ENCODE measurements at places on chromosomes 2 and 18. TPM values are rescaled to one million over a fixed set of nuclear protein-coding genes. Genes with fewer than 3 reads are reported as not detected.

DNA sequence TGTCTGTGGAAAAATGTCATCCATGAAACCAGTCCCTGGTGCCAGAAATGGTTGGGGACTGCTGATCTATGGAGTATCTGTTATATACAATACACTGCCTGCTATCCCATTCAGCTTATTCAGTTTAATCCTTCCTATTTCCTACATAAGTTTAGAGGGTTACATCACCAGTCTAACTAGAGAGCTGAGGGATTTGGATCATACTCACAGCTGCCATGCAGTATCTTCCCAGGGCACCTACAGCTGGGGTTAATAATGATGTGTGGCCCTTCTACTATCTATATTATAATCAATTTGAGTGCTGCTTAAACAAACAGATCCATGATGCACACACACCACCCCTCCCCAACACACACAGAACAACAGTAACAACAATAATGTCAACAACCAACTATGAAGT is 524.0 kb downstream of the LRRTM4 start:
- no peaks in the 10 kb centered on the region for H3K27me3 ChIP-seq
- no peak overlapping the region for H3K4me3 ChIP-seq
- no peak for DNase-seq
- no peaks in the 10 kb centered on the region for H3K36me3 ChIP-seq

- H3K27me3 ChIP-seq = peaks cover 47% of the 10 kb centered on the region
- H3K27ac ChIP-seq = no peak overlapping the region
- H3K4me1 ChIP-seq = peaks cover 5% of the 10 kb centered on the region
- peak; percentile 80 for DNase-seq
Measured at GRCh38 chr2:85750587-85751575, 2.9 kb upstream of the ATOH8 start.

Gene DSEL
- total RNA-seq = 1.2 TPM

Gene ITPRIPL1
- total RNA-seq = 1.3 TPM

DNA sequence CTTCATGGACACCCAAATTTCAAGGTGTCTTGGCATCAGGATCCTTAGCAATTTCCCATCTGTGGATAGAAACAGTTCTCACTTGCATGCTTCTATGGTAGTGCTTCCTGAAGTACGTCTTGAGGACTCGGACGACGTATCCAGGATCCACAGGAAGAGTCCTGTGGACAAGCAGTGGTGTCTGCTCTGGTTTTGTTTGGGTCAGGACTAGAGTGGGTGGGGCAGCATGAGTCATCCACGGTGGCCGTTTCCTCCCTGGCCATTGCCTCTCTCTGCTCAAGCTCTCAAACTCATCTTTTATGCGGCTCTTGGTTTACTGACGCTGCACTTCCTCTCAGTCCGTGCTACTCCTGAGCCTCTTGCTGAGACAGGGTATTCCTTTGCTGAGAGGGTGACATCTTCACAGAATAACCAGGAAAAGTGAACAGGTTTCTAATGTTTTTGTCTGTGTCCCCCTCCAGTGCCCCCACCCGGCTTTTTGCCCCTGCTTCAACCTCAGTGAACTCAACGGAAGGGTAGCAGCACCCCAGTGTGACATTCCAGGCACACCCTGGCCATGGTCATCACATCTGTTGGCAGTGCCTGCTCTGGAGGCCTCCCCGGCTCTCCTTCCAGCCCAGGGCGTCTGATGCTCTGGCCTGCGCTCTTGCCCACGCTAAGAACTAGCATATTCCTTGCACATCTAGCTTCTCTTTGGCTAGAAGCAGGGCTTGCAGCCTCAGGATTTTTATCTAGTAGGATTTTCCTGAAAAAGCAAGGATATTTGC is 62.2 kb downstream of the ARMC9 start:
- H3K27me3 ChIP-seq = no peaks in the 10 kb centered on the region
- H3K27ac ChIP-seq = no peak overlapping the region
- peaks cover 4% of the 10 kb centered on the region for H3K36me3 ChIP-seq
- no peak overlapping the region for H3K4me3 ChIP-seq
- H3K4me1 ChIP-seq = no peaks in the 10 kb centered on the region

GRCh38 chr2:72991439-72991725 is 74.1 kb downstream of the EMX1 start:
- no peaks in the 10 kb centered on the region for H3K36me3 ChIP-seq
- no peaks in the 10 kb centered on the region for H3K27me3 ChIP-seq
- no peak for DNase-seq
- no peak overlapping the region for H3K4me3 ChIP-seq

Gene ZDBF2
- total RNA-seq = 34.6 TPM

DNA sequence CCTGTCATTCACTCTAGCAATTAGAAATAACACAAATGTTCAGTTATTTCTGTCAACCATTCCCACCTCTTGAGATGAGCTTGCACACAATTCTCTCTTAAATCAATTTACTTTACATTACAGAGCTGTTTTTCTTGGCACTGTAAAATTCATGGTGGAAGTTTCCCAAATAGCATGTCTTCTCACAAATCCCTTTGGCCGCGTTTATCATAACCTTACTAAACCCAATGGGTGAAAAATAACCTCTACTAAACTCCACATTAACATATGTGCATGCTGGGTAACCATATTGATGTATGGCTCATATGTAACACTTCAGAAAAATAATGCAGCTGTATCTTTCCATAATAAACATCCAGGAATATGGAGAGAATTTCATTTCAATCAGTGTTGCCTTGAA is 75.5 kb upstream of the SULT1C3 start:
- H3K4me1 ChIP-seq = no peaks in the 10 kb centered on the region
- no peaks in the 10 kb centered on the region for H3K36me3 ChIP-seq
- no peak overlapping the region for H3K4me3 ChIP-seq
- H3K27ac ChIP-seq = no peak overlapping the region

DNA sequence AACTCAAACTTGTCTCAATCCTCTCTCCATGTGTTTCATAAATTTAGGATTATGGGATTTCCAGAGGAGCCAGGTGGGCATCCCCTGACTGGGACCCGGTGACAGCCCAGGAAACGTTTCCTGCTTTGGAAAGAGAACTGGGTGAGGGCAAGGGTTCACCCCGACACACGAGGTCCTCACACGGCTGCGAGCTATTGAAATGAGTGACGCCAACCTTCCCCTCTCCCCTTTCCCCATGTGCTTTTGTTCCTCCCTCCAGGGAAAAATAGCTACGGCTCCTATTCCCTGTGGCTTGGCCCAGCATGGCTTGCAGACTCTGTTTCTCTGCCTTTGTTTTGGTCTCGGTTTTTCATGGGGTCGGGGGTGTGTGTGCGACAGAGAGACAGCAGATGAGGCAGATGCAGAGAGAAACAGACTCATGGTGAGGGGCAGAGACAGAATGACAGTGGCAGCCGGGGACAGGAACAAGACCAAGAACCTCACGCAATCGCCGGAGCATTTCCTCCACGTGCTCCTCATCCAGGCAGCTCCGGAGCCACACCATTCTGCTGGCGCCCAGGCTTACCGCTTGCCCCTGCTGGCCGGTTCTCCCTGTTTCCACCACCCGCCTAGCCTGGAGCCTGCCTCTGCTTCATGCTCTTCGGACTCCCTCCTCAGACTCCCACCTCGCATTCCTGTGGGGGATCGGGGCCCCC is 238.5 kb downstream of the DYSF start:
- H3K4me3 ChIP-seq = no peak overlapping the region
- H3K4me1 ChIP-seq = peaks cover 18% of the 10 kb centered on the region
- H3K27ac ChIP-seq = peak overlapping the region; percentile 63
- peak; percentile 22 for DNase-seq
- H3K27me3 ChIP-seq = no peaks in the 10 kb centered on the region

DNA sequence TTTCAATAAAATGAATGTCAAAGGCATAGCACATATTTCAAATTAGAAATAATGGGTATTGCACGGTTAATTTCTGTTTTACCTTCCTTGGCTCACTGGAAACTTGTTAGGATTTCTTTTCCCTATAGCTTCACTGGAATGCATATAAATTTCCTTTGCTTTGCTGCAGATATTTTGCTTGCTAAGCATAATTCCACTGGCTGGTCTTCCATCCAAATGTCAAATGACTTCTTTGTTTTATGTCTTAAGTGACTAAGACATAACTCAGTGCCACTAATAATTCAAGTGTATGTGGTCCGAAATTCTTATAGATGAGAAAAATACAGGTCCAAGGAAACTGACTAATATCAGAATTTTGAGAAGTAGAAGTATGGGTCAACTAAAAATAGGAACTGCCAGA is 182.8 kb upstream of the PGAP1 start:
- no peak overlapping the region for H3K27ac ChIP-seq
- H3K27me3 ChIP-seq = no peaks in the 10 kb centered on the region
- H3K36me3 ChIP-seq = no peaks in the 10 kb centered on the region
- DNase-seq = no peak
- H3K4me3 ChIP-seq = no peak overlapping the region
- no peaks in the 10 kb centered on the region for H3K4me1 ChIP-seq

GRCh38 chr2:62596061-62596921 is 90.3 kb upstream of the TMEM17 start:
- no peak overlapping the region for H3K4me3 ChIP-seq
- H3K4me1 ChIP-seq = no peaks in the 10 kb centered on the region
- DNase-seq = no peak
- no peaks in the 10 kb centered on the region for H3K36me3 ChIP-seq
- H3K27me3 ChIP-seq = no peaks in the 10 kb centered on the region

DNA sequence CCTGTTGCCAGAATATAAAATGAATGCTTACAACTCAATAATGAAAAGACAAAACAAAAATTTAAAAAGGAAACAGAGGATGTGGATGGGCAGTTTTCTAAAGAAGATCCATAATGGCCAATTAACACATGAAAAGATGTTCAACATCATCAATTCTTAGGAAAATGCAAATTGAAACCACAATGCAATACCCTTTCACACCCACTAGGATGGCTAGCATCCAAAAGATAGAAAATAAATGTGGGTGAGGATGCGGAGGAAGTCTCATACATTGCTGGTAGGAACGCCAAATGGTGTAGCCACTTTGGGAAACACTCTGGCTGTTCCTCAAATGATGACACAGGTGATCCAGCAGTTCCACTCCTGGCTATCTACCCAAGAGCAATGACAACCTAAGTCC is 130.5 kb downstream of the TNS1 start:
- no peak for DNase-seq
- no peaks in the 10 kb centered on the region for H3K36me3 ChIP-seq
- no peak overlapping the region for H3K4me3 ChIP-seq
- H3K27me3 ChIP-seq = peaks cover 43% of the 10 kb centered on the region

DNA sequence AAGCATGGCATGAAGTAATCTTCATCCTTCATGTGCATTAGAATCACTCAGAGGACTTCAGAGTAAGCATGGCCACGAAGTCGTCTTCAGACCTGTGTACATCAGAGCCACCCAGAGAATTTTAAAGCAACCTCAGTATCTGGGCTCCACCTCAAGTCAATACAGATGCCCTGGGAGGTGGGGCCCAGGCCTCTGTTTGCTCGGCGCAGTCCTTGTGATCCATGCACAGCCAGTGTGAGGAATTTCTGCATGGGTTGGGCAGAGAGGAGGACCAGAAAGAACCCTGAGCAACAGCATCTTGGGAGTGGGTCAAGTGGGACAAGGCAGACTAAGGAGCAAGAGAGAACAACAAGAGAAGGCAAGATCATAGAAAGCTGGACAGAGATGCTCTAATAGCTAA is 220.4 kb upstream of the TMEM200C start:
- no peak overlapping the region for H3K4me3 ChIP-seq
- H3K27ac ChIP-seq = no peak overlapping the region
- peaks cover 17% of the 10 kb centered on the region for H3K4me1 ChIP-seq
- no peak for DNase-seq
- no peaks in the 10 kb centered on the region for H3K27me3 ChIP-seq

GRCh38 chr2:13539296-13539695 is 822.6 kb downstream of the TRIB2 start:
- no peak for DNase-seq
- H3K27ac ChIP-seq = no peak overlapping the region
- no peaks in the 10 kb centered on the region for H3K27me3 ChIP-seq
- no peaks in the 10 kb centered on the region for H3K4me1 ChIP-seq
- no peaks in the 10 kb centered on the region for H3K36me3 ChIP-seq

GRCh38 chr2:46700435-46700834 is 215.2 kb downstream of the MCFD2 start:
- H3K27me3 ChIP-seq = no peaks in the 10 kb centered on the region
- no peaks in the 10 kb centered on the region for H3K36me3 ChIP-seq
- DNase-seq = no peak
- peak overlapping the region; percentile 88 for H3K4me3 ChIP-seq

Gene EVA1A
- 0.53 TPM for total RNA-seq

DNA sequence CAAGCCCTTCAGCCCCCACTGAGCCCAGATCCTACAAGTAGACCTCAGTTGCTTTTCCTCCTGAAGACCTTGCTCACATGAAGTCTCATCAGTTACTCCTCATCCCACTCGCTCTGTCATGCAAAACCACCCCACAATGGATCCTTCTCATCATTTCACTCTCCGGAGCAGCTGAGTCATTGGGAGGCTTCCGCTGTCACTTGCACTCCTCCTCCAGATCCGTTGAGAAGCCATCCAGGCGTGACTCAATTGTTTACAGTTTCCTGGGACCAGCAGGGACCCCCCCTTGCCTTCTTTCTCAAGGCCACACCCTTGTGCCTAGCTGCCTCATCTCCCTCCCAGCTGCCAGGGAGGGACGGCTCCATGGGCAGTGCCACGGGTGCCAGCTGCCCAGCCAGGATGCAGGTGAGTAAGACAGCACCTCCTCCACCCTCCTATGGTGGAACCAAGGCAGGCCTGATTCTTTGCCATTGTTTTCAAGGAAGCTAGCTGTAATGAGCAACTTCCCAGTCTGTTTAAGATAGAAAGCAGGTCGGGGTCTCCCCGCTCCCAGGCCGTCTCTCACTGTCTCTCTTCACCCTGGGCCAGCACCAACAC is 16.3 kb downstream of the GPR55 start:
- no peaks in the 10 kb centered on the region for H3K36me3 ChIP-seq
- DNase-seq = no peak
- H3K4me1 ChIP-seq = peaks cover 19% of the 10 kb centered on the region
- H3K4me3 ChIP-seq = no peak overlapping the region
- no peak overlapping the region for H3K27ac ChIP-seq
- H3K27me3 ChIP-seq = peaks cover 3% of the 10 kb centered on the region

Gene NCKAP1
- 90.4 TPM for total RNA-seq

DNA sequence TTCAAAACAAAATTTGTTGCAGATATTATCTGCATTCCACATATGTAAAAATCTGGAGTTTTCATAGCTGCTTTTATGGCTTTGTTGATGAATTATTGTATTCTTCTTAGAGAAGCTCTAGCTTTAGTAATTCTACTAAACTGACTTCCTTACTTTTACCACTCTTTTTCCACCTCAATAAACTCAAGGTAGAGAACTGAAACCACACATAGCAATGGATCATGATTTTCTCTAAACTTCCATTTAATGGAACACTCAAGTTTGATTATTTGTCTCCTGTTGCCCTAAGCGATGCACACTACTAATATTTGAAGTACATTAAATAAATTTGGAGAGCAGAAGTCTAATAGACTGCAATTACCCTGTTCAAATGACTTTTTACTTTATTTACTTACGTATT is 192.0 kb downstream of the NBAS start:
- peaks cover 5% of the 10 kb centered on the region for H3K4me1 ChIP-seq
- no peaks in the 10 kb centered on the region for H3K36me3 ChIP-seq
- DNase-seq = no peak
- no peaks in the 10 kb centered on the region for H3K27me3 ChIP-seq
- no peak overlapping the region for H3K27ac ChIP-seq
